ENCODE measurements at places on chromosomes 3 and 15.

- no peak for DNase-seq
Observed at GRCh38 chr3:128415200-128415772, 51.4 kb downstream of the DNAJB8 start.

- DNase-seq = no peak
Observed at GRCh38 chr3:49554633-49555265, 472 bp downstream of the BSN start.

GRCh38 chr3:127819086-127819485 lies 3.2 kb downstream of the MGLL start:
- DNase-seq = no peak

- DNase-seq = no peak
Observed at GRCh38 chr3:33401781-33402180, 38.4 kb downstream of the UBP1 start.

GRCh38 chr15:89797678-89798201 lies 16.9 kb downstream of the ANPEP start:
- no peak for DNase-seq

- DNase-seq = no peak
Observed at GRCh38 chr15:39625451-39625850, 44.6 kb downstream of the THBS1 start.

GRCh38 chr15:38709196-38709595 lies 144.6 kb upstream of the RASGRP1 start:
- DNase-seq = no peak

GRCh38 chr3:43223670-43224364 lies 62.5 kb upstream of the SNRK start:
- no peak for DNase-seq

GRCh38 chr15:67422296-67422695 lies 98.6 kb upstream of the C15orf61 start:
- no peak for DNase-seq

DNA sequence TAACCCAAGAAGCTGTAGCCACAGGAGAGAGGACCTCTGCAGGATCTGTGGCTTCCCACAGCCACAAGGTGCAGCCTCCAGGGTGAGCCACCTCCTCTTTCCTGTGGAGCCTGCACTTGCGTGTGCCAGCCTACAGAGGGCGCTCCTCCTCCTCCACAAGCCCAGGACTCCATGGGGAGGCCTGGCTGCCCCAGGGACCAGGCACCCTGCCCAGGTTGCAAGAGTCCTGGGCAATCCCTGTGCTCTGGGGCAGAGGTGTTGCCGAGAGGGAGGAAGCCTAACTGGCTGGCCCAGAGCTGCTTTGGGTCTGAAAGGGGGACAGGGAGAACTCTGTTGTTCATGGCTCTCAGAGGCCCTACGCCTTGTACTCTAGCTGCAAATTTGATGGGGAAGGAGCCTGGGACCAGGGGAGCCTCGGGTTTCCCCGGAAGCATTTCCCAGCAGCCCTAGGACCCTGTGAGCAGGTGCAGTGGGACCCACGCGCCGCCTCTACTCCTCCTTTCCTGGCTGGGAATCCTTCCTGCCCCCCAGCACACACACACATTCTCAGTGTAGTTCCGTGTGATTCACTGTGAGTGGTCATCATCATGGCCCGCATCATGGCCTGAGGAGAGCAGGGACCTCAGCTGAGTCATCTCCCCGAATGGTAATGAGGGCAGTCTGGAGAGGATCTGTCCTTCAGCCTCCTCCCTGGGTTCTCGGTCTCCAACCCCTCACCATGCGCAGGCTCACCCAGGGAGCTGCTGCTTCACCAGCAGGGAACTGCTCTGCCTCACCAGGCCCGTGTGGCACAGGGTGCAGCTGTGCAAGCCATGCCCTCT lies 24.3 kb downstream of the TBC1D21 start:
- DNase-seq = peak; percentile 56

GRCh38 chr3:52896613-52897012 lies 735 bp downstream of the STIMATE start:
- no peak for DNase-seq

DNA sequence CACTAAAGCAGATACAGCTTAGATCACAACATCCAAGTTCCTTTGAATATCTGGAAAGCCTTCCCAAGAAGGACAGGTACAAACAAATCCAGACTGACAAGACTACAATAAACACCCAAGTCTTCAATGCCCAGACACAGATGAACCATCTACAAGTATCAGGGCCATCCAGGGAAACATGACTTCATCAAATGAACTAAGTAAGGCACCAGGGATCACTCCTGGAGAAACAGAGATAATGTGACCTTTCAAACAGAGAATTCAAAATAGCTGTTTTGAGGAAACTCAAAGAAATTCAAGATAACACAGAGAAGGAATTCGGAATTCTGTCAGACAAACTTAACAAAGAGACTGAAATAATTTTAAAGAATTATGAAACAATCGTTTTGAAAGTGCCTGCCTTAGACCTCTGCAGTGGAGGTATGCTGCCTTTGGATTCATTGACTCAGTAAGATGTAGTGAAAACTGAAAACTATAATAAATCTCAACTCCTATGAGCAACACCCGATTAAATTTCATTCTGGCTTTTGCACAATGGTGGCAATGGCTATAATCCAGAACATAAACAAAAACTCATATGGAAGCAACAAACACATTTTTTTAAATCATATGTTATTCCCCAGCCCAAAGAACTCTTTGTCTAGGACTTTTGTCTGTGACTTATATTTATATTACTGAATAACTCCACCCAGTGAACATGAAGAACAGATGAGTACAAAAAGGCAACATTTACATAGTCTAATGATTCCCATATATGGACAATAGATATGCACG lies 12.6 kb upstream of the COL8A1 start:
- DNase-seq = no peak

- DNase-seq = no peak
Observed at GRCh38 chr3:149673393-149673792, 15.6 kb upstream of the WWTR1 start.

DNA sequence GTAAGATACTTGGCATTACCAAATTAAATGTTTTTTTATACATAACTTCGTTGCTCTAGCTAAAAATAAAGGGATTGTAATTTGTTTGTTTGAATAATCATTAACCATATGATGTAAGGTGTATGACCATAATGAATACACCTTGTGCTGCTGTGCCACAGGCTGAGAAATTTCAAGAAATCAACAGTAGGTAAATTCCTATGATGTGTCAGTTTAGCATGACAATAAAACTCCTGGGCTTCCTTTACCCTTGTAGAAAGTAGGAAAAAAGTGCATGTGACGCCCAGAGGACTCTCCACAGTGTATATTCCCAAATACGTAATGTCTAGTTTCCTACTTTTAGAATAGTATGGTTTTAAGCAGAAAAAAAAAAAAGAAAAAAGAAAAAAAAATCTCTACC lies 208.1 kb downstream of the SATB1 start:
- no peak for DNase-seq

GRCh38 chr3:170205302-170205701 lies 16.9 kb upstream of the PRKCI start:
- no peak for DNase-seq

DNA sequence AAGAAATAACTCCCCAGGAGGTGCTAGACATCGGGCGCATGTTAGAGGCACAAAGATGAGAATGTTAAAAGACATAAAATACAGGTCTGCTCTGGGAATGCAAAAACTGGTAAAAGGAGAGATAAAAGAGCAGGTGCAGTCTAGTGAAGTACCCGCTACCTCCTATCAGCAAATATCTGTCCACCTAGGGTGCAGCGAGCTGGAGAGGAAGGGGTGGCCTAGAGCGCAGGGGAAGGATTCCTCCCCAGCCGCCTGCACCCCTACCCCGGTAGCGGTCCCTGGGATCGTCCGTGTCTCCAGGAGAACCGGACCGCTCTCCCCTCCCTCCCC lies 237 bp upstream of the ZNF662 start:
- no peak for DNase-seq

DNA sequence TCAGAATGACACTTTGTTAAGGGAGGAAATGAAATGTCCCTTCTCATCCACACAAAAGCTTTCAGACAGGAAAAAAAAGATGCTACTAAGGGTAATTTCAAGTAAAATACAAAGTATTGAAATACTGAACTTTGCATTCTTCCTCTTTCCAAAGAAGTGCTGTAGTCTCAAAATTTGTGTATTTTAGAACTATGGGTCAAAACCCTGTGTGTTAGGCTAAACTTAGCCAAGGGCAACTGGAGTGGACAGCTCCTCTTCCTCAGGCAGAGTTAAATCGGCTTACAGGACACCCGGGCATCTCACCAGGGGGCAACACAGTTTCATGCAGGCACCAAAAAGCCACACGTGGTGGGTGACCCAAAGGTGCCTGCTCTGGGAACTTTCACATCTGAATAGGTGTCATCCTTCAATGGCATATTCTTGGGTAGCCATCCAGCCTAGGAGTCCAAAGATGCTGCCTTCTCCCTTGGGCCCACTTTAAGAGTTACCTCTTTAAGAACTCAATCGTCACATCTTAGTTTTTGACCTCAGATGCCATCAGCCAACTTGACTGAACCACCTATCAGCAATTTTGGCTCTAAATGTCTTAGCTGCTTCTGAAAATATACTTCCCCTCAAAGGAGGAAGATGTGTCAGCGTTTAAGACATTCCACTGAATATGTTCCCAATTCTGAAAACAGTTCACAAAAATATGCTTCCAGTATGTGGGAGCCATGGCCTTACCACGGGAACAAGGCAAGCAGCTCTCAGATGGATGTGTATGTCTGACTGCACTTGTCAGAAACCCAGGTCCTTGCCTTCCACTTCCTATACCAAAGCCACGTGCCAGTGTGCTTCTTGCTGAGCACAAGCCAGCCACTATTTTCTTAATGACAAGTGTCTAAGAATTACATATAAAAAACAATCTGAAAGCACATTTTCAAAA lies 32.2 kb upstream of the MUC13 start:
- DNase-seq = no peak

GRCh38 chr3:182524711-182525401 lies 268.4 kb upstream of the ATP11B start:
- DNase-seq = peak; percentile 7

DNA sequence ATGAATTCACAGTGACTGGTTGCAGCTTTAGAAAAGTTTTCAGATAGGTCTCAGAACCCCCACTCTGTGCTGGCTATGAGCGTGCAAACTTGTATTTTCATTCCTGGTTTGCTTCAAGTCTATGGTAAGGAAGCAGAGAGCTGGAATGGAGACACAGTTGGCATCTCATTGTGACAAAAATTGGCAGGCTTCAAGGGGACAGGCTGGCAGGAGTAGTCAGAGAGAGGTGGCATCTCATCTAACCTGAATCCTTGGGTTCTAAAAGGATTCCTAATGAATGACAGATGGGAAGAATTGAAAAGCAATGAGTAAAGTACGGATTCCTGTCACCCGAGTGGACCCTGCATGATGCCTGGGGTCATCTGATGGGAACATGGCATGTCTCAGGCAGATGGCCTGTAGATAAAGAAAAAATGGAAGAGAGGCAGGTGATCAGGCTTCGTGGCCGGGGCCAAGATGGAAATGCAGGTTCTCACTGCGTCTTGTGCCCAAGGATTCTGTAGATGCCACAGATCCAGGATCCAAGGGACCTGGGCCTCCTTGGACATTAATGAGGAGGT lies 89.4 kb upstream of the ABHD17C start:
- no peak for DNase-seq

DNA sequence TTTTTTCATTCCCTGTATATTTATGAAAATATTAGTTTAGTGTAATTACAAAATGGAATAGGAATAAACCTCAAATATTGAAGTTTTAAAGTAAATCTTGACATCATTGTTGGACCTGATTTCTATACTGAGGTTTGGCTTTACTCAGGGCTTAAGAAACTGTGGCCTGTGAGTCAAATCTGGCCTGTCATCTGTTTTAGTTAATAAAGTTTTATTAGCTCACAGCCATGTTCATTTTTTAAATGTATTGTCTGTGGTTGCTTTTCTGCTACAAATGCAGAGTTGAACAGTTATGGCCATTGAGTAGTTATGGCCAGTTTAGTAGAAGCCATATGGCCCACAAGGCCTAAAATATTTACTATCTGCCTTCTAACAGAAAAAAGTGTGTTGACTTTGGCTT lies 80.7 kb downstream of the DIPK2A start:
- DNase-seq = no peak

- no peak for DNase-seq
Observed at GRCh38 chr3:85244519-85244918, 285.7 kb downstream of the CADM2 start.

DNA sequence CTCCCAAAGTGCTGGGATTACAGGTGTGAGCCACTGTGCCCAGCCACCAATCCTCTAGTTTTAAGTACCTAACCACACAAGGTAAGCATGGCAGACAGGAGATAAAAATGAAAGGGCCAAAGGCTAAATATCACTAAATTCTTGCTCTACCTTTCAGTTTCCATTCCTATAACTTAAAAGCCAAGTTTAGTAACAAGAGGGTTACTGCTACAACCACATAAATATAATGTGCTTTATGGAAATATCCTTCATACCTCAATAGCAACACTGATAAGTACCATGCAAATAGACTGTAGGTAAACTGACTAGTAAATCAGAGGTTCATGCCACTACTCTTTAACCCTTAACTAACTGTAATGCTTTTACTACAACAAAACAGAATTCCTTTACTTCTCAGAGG lies 38.7 kb upstream of the MUC13 start:
- no peak for DNase-seq

DNA sequence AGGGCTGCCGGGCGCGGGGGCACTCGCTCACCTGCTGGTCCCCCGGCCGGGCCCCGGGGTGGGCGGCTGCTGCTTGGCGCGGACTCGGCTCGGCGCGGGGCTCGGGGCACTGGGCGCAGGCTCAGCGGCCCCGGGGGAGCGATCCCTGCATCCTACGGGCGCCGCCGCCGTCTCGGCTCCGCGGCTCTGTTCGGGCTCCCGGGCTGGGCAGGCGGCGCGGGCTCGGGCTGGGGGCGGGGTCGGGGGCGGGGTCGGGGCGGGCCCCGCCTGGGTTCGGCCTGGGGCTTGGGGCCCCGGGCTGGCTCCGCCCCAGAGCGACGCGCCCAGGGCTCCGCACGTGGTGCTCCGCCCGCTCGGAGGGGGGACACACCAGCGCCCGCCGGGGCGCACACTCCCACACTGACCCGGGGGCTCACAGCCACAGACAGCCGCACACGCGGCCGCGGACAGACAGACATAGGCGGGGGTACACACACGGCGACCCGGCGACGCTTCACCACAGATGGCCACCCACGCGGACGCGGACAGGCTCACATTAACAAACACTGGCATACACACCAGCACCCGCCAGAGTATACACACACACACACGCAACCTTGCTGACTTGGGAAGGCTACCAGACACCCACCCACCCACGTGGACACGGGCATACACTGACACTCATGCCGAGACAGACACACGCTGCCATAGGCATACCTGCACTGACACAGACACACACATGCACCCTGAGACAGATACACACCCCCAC lies at the start of gene SCN5A:
SCN5A (minus strand) TSS at position 188 of the 748 bp plus-strand sequence. CDS start 16,380 bp downstream, outside the sequence.
- peak; percentile 48 for DNase-seq

- no peak for DNase-seq
Observed at GRCh38 chr3:36220173-36220572, 160.1 kb upstream of the STAC start.

- DNase-seq = no peak
Observed at GRCh38 chr3:9913601-9914000, 3.3 kb upstream of the IL17RC start.

- no peak for DNase-seq
Observed at GRCh38 chr15:68694111-68694510, 115.3 kb downstream of the CORO2B start.

All from mucosa of descending colon (tissue), 3 donors.